Stimulated activated CD4-positive, alpha-beta T cell treated with anti-CD3 and anti-CD28 coated beads, TNF-alpha, amount 100 ng/mL, for 1 hour (primary cell): ENCODE measurements at places on chromosomes 7 and 10.

- no peak for DNase-seq
These were observed 481.6 kb downstream of the RPS24 start for GRCh38 chr10:78515038-78515872.

- DNase-seq, result no peak
These were observed 32.4 kb upstream of the INPP5F start for GRCh38 chr10:119693262-119693957.

DNA sequence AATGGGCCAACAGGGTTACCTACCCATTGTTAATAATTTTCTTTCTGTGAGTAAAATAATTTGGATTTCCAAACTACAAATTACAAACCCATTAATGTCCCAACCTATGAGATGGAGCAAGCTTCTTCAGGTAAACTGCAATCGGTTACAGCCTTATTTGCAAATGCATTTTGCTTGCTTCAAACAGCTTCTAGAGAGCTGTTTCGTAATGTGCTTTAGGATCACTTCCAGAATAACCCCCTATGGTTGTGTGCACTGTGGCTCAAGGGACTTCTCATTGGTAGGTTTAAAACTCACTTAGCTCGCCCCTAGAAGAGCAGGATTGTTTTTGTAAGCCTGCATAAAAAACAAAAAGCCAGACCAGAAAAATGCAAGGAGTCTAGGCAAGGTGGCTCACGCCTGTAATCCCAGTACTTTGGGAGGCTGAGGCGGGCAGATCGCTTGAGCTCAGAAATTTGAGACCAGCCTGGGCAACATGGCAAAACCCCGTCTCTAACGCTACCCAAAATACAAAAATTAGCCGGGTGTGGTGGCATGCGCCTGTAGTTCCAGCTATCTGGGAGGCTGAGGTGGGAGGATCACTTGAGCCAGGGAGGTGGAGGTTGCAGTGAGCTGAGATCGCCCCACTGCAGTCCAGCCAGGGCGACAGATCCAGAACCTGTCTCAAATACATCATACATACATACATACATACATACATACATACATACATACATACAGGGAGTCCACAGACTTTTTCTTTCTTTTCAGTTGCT is 3.3 kb upstream of the MAP3K8 start:
- DNase-seq, result no peak

GRCh38 chr7:105675934-105676371 is 94.7 kb upstream of the EFCAB10 start:
- peak; percentile 32 for DNase-seq

GRCh38 chr10:35743851-35744250 is 101.8 kb upstream of the FZD8 start:
- no peak for DNase-seq

DNA sequence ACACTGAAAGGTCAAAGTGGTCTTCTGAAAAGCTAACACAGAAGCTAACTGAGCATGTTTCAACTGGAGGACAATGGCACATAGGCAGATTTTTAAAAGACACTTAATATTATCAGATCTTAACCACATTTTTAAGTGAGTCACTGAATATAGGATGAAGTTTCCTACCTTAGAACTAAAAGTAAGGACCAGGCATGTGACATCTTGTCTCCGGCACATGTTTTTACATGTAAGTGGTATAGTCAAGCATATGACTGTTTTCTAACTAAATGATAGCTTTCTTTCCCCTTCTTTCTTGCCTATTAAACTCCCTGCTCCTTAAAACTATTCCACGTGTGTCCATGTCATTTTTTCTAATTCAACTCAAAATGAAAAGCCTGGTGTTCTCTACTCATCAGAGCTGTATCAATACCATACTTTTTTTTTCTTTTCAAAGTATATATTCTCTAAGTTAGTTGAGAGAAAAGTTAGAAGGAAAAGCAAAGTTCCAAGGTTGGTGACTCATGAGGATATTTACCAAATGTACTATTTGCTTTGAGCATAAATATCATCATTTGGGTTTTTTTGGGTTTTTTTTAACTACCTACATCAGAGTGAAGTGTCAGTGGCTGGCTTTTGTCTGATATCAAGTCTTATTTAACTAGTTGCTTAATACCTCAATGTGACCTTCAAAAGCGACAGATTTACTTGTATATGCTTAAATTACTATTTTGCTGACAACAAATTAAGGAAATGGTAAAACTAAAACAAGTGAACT is 127.5 kb downstream of the CRPPA start:
- no peak for DNase-seq

DNA sequence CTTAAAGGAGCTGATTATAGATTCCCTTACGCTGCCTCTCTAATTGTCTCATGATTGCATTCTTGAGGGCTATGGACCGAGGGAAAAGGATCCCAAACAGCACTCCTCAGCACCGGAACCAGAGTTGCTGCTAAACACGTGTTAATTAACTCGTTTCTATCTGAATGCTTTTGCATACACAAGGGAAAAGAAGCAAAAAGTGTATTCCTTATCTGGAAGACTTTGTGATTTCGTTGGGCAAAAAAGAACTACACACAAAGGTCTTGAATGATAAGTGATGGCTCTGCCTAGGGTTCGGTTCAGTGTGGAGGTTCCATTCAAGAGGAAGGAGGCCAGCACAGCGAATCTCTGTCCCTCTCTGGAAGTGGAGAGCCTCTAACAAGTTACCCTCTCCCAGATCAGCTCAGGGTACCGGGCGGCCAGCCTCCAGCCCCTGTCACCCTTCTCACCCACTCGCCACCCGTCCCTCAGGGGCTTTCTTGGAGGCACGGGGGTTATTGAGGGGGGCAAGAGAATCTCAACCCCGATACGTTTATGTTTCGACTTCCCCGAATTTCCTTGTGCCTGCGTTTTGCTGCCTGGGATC is 515 bp upstream of the SLC4A2 start:
- no peak for DNase-seq

DNA sequence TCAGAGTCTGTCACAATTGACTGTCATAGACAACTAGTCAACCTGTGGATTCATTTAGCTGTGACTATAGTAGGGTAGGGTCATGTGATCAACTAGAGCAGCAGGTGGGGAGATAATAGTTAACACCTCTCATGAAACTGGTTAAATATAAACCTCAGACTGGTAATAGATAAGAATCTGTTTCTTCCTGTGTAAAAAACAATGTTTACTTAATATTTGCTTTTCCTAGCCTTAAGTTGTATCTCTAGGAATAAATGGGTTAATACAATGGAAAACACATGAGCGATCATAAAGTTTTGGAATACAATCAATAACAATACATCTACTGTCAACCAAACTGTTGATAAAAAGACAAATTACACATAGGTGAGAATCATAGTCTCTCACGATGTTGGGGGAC is 43.4 kb upstream of the ITGB8 start:
- no peak for DNase-seq

DNA sequence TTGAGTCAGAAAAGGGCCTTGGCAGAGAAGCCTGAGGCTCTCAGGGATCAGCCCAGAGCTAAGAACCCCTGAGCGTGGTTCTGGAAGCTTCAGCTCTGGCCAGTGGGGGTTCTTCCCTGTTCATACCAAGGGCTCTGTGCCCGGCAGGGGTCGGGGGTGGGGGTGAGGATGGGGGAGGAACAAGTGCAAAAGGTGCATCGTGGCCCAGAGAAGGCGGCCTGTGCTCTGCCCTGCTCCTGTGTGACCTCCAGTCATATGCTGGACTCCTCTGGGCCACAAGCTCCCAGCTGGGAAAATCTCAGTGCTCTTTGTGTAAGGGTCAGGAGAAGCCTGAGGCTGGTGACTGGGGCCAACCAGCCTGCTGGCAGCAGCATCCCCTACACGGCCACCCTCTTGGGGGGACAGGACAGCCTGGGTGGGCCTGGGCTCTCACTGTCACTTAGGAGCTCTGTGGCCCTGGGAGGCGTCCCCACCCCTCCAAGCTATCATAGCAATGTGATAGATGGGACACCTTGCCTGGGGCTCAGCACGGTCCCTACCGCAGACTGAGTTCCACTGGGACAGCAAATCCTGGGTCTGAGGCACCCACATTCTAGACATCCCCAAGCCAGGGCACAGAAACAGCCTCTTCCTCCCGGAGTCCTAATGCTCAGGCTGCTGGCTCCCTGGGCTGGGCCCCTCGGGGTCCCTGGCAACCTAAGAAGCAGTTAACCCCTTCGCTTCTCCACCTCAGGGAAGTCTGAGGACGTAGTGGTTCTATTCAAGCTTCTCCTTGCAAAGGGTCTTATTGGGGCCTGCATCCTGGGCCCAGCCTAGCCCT is 2.5 kb downstream of the MMRN2 start:
- DNase-seq, result no peak
